Uterus (tissue), 4 donors: ENCODE measurements at places on chromosomes 2 and 18. TPM values are rescaled to one million over a fixed set of nuclear protein-coding genes. Genes with fewer than 3 reads are reported as not detected.

The CCL20 gene
- not detected for total RNA-seq

The GBX2 gene
- not detected for total RNA-seq

DNA sequence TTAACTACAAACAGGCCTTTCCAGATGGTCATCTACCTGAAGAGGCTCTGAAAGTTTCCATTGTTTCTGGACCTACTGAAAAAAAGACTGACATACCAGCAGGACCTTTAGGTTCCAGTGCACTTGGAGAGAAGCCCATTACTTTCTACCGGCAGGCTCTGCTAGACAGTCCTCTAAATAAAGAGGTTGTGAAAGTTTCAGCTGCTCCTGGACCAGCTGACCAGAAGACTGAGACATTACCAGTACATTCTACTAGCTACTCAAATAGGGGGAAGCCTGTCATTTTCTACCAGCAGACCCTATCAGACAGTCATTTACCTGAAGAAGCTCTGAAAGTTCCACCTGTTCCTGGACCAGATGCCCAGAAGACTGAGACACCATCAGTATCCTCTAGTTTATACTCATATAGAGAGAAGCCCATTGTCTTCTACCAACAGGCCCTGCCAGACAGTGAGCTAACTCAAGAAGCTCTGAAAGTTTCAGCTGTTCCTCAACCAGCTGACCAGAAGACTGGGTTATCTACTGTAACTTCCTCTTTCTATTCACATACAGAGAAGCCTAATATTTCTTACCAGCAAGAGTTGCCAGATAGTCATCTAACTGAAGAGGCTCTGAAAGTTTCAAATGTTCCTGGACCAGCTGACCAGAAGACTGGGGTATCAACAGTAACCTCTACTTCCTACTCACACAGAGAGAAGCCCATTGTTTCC lies 65.8 kb downstream of the ALMS1 start:
- no peak for DNase-seq

DNA sequence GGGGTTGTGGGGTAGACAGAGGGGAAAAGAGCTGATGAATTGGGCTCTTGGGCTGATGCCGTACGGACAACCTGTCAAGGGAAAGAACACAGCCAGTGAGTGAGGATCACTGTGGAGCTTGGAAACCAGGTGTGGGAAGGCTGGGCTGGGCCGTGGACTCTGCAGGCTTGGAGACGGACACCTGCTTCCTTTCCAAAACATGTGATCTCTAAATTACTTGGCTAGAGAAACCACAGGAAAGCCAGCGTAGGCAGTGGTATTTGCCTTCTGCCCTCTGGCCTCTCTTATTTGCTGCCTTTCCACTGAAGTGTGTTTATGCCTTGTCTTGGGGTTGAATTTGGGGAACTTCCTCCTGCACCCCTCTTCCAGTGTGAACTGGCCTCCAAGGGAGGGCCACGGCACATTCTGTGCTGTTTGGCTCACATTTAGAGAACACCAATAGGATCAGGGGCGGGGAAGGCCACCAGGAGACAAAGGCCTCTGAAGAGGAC lies 267.7 kb downstream of the PRKCE start:
- no peak for DNase-seq
